NCI-H1417 treated with DMSO at 0.1 percent for 48 hours (cell line): ENCODE measurements at places on chromosomes 7 and 10.

DNA sequence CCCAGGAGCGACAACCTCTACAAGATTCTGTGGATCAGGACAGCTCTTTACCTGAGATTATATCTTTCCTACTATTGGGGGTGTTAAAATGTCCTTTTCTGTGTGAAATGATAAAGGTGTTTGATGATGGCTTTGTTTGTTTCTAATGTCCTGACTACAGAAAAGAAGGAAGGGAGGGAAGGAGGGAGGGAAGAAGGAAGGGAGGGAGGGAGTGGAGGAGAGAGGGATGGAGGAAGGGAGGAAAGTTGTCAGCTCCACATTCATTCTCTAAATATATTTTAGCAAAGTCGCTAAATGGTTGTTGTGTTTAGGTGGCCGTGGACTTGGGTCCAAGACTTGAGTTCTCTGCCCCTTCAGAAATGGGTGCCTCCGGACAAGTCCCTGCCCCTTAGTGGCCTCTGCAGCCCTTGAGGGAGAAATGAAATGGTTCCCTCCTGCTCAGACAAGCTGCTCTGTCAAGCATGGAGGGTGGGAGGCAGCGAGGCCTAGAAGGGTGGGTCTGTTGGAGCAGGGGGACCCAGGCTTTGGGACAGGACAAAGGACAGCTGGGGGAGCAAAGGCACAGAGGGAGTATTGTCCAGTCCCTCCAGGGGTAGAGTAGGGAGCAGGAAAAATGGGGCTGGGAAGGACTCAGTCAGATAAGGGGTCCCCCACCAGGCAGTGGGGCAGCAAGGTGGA lies 4.4 kb downstream of the RGS10 start:
- DNase-seq, result no peak

GRCh38 chr7:74372511-74373111 lies 81.1 kb upstream of the GTF2IRD1 start:
- no peak for DNase-seq

DNA sequence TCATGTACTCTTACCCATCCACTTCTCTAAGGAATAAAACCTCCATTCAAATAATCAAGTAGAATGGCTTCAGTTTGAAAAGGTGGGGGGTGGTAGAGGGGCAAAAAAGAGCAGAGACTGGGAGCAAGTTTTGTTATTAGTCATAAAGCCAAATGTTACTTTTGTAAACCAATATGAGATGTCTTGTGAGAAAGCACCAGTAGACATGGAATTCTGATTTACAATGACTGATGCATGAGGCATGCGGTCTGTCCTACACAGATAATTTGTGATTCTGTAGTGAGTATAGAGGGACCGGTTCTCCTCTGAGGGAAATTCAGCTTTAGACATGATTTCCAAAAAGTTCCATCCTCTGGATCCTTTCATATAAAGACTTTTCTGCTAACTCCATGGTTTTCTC lies 12.9 kb upstream of the ABCA13 start:
- DNase-seq, result no peak

- DNase-seq, result no peak
Measured at GRCh38 chr7:26451997-26452396, 160.3 kb downstream of the SNX10 start.
